ENCODE measurements at places on chromosomes 12 and 14.

GRCh38 chr12:6839482-6840201 is 1.1 kb upstream of the GNB3 start:
- DNase-seq: no peak

- DNase-seq: no peak
Observed at GRCh38 chr14:72350215-72350614, 418.0 kb downstream of the RGS6 start.

GRCh38 chr12:42824327-42824726 is 234.8 kb upstream of the PRICKLE1 start:
- no peak for DNase-seq

DNA sequence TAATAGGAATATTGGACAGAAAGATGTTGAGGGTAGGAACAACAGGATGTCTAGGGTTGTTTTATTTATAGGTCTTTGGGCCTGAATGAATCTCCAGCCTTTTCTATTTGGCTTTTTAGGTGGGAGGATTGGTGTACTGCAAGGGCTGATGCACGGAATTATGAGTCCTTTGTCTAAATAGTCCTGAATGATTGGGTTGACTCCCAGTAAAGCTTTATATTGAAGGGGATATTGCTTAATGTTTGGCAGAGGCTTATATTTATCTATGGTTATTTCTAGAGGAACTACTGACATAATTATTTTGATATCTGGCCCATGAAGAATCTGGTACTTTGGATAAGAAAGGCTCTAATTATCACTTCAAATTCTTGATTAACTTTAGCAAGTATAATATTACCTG is 253.6 kb upstream of the AVPR1A start:
- DNase-seq: no peak

DNA sequence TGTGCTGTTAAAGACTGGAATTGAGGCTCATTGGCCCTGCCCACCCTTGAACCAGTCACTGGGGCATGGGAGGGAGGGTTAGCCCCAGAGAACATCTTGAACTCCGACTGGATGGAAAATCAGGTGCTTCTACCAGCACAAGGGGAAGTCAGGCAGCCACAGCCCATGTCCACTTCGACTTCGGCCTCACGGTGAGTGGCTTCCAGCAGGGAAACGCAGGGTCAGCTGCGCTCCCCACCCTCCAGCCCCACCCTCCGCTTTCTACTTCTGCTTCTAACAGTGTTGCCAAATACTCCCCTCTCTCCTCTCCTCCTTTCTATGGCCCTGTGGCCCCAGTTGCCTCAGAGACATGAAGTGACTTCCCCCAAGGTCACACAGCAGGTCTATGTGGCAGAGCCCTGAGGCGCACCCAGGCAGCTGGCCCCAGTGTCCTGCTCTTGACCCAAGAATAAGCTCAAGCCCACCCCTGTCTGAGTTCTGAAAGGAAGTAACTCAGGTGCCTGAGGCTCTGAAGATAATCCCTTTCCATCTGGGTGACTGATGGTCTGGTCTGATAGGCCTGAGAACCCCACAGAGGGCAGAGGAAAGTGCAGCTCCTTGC is 11.9 kb upstream of the SH2B3 start:
- DNase-seq: no peak

- no peak for DNase-seq
Observed at GRCh38 chr12:45725631-45726602, 3.6 kb upstream of the ARID2 start.

DNA sequence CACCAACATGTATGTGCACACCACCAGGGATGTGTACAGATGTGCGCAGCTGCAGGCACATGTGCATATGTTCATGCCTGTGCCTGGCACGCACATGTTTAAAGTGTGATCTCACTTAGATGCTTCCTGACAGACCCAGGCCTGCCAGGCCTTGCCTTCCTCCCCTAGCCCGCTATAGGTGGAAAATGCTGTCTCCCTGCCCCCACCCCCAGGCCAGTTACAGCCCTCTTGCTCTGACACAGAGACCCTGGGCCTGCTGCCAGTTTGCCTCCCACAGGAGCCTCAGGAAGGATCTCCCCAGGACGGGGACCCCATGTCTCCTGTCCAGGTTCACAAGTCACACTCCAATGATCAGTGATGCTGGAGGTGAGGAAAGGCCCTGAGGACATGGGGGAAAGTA is 21.6 kb downstream of the FIGNL2 start:
- no peak for DNase-seq

- no peak for DNase-seq
Observed at GRCh38 chr12:72234886-72235285, 37.3 kb upstream of the TRHDE start.

DNA sequence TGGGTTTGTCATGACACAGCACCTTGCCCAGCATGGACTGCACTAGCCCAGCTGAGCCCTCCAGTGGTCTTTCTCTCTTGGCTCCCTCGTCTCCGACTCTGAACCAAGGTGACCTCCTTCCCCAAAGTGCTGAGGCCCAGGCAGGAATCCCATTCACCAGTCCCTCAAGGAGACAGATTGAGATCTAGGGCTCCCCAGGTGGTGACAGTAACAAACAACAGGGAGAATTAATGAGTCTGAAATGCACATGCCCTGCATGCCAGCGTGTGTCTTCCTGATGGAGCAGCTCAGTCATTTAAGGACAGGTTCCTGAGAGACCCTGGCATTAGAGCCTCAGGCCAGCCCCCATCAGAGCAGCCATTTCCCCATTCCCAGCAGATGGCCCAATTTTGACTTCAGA is 51.4 kb upstream of the OAS1 start:
- no peak for DNase-seq

DNA sequence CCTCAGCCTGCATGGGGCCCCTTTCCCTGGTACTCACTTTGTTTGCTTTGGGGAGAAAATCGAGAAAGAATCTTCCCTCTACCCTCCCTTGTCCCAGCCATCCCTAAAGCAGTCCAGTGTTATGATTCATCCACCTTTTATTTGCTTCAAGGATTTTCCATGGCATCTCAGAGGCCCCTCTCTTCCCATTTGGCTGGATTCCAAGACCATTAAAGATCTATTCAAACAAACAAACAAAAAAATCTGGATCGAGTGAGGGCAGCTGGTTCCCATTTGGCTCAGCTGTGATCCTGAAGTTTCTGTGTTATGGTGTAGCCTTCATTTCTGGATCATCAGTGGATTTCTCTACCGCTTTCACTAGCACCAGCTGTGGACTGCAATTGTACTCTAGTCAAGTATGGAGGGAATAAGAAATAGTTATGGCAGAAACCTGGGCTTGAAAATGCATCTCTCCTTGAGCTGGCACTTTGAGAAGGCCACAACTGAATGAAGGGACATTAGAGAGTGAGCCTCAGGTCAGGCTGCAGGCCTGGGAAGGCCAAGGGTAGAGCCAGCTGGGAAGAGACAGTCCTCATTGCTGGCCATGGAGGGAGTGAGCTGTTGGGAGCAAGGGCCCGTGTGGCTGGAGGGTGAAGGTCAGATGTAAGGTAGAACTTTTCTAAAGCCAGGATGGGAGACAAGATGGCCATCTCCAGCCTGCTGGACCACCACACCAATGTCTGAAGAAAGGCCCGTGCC is 13.7 kb downstream of the KRT71 start:
- DNase-seq: no peak

DNA sequence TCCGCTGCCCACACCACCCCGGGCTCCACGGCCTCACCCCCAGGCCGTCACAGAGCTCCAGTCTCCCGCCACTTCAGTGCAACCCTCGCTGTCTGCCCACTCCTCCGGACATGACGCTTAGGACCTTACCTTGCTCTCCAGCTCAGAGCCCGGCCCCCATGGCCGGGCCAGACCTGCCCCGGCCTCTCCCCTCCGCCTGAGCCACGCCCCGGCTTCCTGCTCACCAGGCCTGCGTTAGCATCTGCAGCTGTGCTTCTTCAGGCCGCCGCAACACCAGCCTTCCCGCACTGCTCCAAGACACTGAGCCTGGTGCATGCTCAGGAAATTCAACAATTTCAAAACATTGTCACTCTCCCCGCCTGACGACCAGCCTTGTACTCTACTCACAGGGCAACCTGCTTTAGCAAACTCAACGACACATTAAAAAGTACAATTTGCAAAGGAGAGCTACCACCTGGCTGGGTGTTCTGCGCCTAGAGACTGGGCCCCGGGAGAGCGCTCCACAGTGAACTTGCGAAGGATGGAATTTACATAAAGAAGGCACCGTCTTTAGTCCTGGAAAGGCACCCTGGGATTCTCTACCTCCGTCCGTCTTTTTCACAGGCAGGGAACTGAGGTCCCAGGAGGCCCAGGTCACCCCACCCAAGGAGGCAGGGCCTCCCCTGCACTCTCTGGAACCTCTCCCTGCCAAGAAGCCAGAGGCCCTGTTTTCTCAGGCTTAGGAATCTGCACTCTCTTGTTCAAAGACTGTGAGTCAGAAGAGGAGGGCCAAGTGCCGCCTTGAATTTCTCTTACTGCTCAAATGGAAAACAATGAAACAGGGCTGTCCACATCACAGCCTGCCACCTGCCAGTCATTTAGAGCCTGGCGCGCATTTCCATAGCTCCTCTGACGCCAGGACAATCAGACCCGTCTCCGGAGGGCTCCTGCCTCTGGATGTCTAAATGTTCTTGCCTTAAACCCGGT is 51.3 kb downstream of the STX2 start:
- DNase-seq: no peak

DNA sequence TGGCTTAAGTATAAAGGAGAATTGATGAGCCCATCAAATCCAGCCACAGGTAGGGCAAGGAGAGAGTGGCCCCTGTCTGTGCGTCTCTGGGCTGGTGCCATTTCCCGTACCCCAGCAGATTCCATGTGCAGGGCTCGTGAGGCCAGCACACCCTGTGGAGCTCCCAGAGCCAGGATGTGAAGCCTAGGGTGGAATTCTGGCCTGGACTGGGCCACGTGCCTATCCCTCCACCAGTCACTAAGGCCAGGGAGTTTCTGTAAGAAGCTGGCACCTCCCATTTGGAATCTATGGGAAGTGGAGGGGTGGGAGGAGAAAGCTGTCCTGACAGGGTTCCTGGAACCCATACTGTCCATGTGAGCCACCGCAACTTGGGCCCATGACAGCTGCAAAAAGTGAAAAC is 148.5 kb downstream of the FOXN3 start:
- no peak for DNase-seq

Measured in activated T-cell treated with anti-CD3 and anti-CD28 coated beads, Interleukin-2, amount 50 U/mL, for 48 hours (primary cell).